CD4-positive, alpha-beta T cell treated with Interleukin-1 beta for 1 hour (primary cell): ENCODE measurements at places on chromosomes 16 and 17.

GRCh38 chr17:10339051-10339450 lies 33.8 kb downstream of the MYH13 start:
- no peak for DNase-seq

- no peak for DNase-seq
Observed at GRCh38 chr17:7852919-7853690, 1.8 kb upstream of the TMEM88 start.

GRCh38 chr17:50265212-50265611 lies 9.1 kb upstream of the TMEM92 start:
- DNase-seq = no peak

DNA sequence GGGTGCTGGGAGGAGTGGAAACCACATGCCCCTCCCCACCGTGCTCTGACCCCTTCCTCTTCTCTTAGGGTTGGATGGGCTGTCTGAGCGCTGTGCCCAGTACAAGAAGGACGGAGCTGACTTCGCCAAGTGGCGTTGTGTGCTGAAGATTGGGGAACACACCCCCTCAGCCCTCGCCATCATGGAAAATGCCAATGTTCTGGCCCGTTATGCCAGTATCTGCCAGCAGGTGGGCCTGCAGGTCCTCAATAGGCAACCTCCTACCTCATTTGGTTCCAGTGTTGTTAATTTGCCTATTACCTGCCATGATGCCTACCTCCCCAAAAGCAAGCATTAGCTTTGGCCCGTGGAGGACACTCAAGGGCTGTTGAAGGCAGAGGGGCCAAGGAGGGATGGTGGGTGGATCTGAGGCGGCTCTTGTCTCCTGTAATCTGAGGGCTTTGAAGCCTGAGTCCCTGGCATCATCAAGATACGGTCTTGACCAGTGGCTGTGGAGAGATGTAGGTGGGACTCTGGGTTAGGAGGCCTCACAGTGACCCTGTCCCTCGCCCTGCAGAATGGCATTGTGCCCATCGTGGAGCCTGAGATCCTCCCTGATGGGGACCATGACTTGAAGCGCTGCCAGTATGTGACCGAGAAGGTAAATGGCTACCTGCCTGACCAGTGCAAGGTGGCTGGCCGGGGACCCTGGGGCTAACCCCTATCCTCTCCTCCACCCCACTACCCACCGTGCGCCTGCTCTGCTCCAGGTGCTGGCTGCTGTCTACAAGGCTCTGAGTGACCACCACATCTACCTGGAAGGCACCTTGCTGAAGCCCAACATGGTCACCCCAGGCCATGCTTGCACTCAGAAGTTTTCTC lies 3.4 kb downstream of the ALDOA start:
- DNase-seq = peak; percentile 65

DNA sequence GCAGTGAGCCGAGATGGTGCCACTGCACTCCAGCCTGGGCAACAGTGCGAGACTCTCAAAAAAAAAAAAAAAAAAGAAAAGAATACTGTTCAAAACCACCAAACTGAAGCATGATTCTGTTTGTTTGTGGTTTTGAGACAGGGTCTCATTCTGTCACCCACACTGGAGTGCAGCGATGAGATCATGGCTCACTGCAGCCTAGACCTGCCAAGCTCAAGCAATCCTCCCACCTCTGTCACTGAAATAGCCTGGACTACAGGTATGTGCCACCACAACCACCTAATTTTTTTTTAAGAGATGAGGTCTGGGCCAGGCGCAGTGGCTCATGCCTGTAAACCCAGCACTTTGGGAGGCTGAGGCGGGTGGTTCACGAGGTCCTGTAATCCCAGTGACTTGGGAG lies 4.3 kb downstream of the SUMO2 start:
- no peak for DNase-seq

DNA sequence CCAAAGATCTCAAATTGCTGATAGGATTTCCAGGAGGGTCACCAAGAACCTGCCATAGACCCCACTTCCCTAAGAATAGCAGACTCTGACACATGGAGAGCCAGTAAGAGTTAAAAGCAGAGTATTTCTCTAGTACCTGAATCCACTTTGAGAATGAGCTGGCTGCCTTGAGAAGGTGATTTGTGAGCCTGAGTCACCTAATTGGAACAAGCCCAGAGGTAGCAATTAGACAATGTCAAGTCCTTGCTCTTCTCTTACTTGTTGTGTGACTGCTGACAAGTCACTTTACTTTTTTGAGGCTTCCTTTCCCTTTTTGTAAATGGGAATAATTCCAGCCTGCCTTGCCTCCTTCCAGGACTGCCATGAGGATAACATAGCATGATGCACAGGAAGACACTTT lies 76.1 kb upstream of the ASIC2 start:
- no peak for DNase-seq

GRCh38 chr16:592518-593306 lies 2.8 kb downstream of the RAB40C start:
- DNase-seq = peak; percentile 37

- no peak for DNase-seq
Observed at GRCh38 chr17:80844418-80844990, 147.1 kb upstream of the CHMP6 start.

DNA sequence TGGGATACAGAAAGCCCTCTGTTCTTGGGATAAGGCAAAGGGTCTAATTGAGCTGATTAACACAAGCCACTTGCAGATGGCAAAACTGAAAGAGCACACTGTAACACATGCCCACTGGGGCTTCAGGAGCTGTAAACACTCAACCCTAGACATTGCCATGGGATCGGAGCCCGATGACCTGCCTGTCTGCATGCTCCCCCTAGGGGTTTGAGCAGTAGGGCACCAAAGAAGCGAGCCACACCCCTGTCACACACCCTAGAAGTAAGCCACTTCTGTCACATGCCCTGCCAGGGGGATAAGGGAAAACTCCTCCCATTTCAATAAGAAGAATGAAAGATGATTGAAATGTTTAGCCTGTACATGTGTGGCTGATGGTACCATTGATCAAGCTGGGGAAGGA lies 81.3 kb upstream of the IRX6 start:
- no peak for DNase-seq

- DNase-seq = no peak
Observed at GRCh38 chr16:14307059-14307526, 236.0 kb downstream of the MRTFB start.

- DNase-seq = peak; percentile 29
Observed at GRCh38 chr16:67969254-67970039, 1.0 kb upstream of the SLC12A4 start.

DNA sequence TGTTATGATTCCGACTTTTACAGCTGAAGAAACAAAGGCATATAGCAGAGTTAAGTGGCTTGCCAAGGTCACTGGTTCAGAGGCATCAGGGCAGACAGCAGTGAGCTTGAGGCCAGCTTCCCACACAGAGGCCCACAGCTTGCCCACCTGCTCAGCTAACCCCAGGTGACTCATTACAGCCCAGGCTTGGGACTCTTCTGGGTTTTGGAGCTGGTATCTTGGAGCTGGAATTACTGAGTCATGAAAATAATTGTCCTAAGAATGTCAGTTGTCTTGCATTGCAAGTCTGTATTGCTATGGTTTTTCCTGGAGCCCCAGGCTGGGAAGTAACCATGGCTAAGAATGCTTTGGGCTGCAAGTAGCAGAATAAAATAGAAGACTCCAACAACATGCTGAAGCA lies 32.4 kb upstream of the IRX3 start:
- no peak for DNase-seq

GRCh38 chr16:72809446-72809845 lies 238.5 kb downstream of the ZFHX3 start:
- DNase-seq = no peak

DNA sequence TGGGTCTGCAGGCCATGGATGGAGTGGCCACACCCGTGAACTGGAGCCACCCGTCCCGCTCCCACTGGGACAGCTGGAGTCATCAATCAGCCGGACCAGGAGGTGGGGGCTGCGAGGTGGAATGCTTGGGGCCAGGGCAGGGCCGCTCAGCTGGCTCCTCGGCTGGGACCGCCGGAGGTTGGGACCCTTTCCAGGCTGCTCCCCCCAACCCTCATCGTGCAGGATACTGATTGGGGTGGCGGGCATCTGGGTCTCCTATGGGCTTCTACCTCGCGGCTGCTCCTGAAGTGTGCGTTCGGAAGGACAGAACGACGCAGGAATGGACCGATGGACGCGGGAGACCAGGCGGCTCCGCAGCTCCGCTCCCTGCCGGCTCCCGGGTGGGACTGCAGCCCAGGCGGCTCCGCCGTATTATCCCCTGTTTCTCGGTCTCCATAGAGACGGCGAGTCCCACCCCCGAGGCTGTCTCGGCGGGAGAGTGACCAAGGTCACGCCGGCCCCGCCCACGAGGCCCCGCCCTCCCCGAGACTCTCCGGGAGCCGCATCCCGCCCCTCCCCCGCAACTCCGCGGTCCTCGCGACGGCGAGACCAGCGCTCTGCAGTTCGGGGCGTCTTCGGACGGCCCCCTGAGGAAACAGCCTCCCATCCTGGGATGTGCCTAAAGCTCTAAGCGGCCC lies at the start of gene TPPP3:
TSS of gene TPPP3 (minus strand) at position 388 of the 677 bp plus-strand sequence. CDS start 2,387 bp downstream, outside the sequence.
- DNase-seq = peak; percentile 59

- no peak for DNase-seq
Observed at GRCh38 chr17:1906662-1907101, 76.9 kb downstream of the RPA1 start.

DNA sequence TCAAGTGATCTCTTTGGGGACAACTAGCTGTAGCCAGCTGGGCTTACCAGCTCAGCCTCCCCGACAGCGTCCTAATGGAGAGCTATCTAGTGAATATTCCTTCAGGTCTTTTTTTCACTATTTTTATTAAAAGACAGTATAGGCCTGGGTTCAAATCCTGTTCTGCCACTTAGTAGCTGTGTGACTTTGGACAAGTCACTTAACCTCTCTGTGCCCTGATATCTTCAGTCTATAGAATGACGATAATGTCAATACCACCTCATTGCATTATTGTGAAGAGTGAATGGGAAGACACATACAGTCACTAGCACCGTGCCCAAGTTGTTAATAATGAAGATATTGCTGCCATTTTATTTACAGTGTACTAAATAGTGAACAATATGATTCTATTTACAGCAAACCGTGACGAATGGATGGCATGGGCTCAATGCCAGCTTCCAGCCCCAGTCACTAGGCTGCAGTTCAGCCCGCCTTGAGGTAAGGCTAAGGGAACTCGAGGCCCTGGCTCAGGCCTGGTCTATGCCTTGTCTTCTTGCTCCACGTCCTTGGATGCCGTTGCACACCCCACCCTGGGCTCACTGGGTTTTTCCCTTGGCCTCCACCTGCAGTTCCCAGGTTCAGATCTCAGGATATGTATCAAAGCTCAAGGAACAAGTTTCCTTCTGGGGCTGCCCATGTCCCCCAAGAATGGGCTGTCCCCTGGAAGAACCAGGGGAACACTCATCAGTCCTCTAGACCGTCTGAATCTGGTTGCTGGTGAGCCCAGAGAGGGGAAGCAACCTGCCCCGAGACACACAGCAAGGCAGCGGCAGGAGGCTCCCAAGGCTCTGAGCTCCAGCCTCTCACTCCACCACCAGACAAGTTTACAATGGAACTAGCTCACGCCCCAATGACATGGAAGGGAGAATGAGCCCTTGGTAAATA lies 95.4 kb upstream of the TNRC6C start:
- DNase-seq = no peak

- DNase-seq = no peak
Observed at GRCh38 chr17:73506470-73507435, 137.5 kb downstream of the SDK2 start.

GRCh38 chr17:71976011-71976649 lies 144.7 kb upstream of the SOX9 start:
- no peak for DNase-seq

GRCh38 chr17:15124264-15124595 lies 140.9 kb downstream of the PMP22 start:
- no peak for DNase-seq

- no peak for DNase-seq
Observed at GRCh38 chr16:80971819-80972218, 34.9 kb downstream of the CMC2 start.

DNA sequence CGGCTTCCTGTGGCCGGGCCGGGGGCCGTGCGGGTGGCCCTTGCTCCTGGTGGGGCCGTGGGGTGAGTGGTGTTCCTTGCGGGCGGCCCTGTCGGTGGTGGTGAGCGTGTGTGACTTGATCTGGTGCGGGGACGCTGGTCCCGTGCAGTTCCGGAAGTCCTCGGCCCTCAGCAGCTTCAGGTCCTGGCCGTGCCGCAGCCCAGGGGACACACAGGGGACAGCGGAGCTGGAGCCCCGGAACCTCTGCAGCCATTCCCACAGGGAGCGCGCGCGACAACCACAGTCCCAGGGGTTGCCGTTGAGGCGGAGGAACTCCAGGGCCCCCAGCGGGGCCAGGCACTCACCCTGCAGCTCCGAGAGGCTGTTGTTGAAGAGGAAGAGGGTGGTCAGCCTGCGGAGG lies 88.4 kb downstream of the RTN4RL1 start:
- DNase-seq = no peak

DNA sequence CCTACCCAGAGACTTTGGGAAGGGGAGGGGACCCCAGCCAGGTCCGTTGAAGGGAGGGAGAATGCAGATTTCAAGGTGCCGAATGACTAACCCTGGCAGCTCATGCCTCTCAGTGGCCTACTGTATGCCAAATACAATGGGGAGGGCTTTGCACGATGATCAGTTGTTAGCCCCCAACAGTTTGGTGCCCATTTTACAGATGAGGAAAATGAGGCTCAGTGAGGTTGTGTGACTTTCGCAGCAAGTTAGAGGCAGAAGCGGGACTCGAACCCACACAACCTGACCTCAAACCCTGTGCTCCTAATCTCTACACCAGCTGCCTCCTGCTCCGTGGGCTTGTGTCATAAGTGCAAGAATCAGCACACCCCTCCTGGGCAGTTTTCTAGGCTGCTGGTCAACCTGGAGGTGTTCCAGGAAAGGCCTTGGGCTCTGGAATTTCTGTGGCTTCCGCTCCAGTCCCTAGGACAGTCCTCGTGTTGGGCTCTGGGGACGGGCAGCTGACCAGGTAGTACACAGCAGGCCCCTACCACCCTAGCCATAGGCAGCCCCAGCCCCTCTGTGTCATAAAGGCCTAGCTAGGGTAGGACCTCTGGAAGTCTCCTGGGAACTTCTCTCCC lies 11.9 kb upstream of the NAGPA start:
- no peak for DNase-seq

DNA sequence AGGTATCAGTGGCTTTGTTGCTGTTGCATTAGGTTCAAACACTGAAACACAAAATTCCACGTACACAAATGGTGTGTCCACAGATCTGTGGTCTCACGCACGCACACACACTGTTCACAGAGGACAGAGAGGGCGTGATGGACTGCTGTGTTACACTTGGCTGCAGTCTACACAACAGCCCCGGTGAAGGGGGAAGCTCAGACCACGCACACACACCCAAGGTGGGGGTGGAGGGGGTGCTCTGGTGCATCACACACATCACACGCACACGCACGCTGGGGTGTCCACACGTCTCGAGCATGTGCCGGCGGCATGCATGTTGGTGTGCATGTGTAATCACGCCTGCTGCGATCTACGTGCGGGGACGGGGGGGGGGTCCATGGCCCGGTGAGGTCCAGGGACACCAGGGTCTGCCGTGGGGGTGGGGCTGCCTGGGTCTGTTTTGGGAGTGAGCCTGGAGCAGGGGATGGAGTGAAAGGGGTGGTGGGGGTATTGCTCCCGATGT lies 7.3 kb downstream of the HSD3B7 start:
- no peak for DNase-seq
